ENCODE measurements at places on chromosomes 4 and X.

DNA sequence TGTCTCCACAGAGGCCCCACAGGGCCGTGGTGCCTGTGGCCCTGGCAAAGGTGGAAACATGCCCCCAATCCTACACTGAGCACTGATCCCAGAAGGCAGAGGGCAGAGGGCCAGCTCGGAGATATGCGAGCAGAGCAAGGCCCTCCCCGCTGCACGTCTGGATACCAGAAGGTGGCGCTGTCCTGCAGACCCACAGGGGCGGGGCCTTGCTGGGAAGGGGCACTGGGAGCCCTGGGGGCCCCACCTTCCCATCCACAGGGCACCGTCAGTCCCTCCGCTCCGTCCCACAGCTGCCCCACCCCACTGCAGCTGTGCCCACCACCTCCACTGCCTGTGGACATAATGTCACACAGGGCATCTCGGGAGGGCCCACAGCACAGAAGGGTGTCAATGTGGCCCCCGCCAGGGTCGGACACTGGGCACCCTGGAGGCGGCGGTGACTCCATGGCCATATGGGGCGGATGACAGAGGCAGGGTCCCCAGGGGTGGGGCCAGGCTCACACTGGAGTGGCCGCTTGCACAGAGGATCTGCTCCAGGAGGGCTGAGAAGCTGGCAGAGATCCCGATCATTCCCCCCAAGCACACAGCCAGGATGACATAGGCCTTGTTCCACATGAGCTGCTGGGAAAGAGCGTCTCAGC is 4.8 kb downstream of the SLC49A3 start:
- DNase-seq: no peak

DNA sequence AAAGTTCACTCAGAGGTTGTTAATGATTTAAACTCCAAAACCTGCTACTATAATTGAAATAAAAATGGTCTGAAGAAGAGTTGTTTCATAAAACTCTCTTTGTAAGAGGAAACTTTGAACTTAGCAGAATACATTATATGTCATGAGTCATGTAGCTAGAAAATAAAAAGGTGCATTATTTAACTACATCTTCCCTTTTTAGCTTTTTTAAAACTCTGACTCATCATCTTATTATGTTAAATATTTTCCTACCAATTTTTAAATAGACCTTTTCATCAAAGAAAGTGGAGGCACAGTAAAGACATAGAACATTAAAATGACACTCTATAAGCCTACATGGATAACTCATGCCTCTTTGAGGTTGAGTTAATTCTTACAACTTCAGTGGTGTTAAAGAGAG is 1.2 kb upstream of the ZNF827 start:
- no peak for DNase-seq

GRCh38 chr4:140672416-140672815 is 83.8 kb downstream of the TBC1D9 start:
- no peak for DNase-seq

DNA sequence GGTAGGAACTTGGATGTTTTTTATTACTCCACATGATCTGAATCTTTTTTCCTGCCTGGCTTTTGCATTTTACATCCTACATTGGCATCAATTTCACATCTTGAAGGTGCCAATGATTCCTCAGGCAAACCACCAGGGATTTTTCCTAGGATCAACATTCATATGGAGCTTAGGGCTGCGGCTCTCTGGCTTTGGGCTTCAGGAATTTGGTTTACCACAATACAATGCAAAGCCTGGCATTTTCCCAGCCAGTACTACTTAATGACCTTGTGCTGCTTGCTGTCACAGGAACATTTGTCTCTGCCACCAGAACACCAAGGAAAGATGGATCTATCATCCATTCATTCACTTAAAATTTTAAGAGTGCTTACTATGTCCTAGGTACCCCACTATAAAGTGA is 180.7 kb downstream of the PDGFC start:
- DNase-seq: no peak

- DNase-seq: no peak
Measured at GRCh38 chrX:101394372-101394771, 3.6 kb downstream of the RPL36A start.

- no peak for DNase-seq
Measured at GRCh38 chrX:71910643-71910985, at the start of gene NHSL2. NHSL2 (plus strand) TSS chrX:71910845.

DNA sequence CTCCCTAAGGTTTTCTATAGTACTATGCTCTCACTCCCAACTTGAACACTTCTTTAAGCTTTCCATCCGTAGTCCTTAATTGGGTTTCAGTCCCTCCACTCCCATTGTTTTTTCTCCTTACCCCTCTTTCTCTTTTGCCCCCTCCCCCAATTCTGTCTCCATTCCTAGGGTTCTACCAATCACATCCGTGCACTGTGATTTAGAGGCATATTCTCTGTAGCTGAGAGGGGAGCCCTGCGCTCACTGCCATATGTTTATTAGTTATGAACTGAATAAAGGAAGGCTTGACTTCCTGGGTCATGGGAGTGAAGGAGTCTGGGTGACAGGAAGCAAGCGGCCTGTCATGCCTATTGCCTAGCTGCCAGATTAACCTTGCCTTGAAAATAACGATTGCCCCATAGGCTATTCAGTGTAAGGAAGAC is 471 bp downstream of the MCTS1 start:
- peak; percentile 68 for DNase-seq

DNA sequence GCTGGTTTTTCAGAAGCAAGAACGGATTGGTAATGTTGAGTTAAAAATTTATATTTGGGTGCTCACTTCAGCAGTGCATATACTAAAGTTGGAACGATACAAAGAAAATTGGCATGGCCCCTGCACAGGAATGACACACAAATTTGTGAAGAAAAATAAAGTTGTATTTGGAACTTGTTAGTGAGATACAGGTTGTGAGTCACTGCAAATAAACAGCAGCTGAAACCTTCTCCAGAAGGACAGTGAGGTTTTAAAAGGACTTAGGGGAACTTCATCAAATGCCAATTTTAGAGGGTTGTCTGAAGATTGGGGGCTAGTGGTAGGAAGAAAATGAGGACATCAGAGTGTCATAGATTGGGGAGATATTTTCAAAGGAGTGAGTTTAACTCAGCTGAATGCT is 79.7 kb upstream of the ELOVL6 start:
- no peak for DNase-seq

GRCh38 chr4:54433686-54434085 is 204.6 kb downstream of the PDGFRA start:
- DNase-seq: peak; percentile 8

DNA sequence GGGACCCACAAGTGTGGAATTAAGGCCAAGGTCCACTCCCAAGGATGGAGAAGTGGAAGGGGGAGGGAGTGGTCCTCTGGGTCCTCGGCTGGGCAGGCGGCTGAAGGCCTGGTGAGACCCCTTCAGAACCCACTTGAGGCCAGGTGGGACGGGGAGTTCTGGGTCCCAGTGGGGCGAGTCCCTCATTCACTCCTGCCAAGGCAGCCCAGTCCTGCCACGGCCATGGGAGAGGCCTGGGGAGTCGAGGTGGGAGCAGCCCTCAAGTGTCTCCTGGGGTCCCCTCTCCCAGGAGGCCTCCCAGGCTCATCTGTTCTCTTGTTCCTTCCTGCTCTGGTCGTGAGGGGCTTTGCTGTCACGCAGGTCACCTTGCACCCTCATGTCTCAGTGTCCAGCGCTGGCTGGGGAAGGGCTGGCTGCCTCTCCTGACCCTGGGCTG is 6.1 kb upstream of the SH3BP2 start:
- no peak for DNase-seq

DNA sequence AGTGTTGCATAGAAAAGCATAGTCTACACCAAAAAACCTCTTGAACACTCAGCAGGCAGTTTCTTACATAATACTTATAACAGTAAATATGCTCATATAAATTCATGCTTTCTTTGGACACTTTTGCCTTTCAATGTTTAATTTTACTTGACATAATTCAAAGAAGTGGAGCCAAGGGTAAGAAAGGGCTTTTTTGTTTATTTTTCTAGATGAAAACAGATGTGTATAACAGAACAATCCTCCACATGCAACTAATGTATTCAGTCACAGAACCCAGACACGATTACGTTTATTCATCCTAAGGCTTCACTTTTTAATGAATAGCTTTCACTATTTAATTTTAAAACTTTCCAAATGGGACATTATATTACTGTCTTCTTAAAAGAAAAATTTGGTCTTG is 58.0 kb upstream of the PTPN13 start:
- DNase-seq: no peak

DNA sequence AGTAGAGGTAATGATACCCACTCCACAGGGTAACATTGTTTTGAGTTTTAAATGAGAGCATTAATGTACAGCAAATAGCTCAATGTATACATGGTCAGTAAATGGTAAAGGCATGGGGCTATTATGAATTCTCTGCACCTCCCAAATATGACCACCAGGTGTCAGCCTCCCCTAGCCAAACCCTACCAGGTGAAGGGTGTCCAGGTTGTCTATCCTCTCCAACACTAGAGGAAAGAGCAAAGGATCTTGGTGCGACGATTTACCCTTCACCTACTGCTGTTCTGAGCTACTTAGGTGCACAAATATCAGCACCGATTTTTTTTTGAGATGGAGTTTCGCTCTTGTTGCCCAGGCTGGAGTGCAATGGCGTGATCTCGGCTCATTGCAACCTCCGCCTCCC is 26.5 kb upstream of the XIAP start:
- peak; percentile 70 for DNase-seq

GRCh38 chrX:45806410-45807121 is 605.9 kb upstream of the DIPK2B start:
- DNase-seq: peak; percentile 78

DNA sequence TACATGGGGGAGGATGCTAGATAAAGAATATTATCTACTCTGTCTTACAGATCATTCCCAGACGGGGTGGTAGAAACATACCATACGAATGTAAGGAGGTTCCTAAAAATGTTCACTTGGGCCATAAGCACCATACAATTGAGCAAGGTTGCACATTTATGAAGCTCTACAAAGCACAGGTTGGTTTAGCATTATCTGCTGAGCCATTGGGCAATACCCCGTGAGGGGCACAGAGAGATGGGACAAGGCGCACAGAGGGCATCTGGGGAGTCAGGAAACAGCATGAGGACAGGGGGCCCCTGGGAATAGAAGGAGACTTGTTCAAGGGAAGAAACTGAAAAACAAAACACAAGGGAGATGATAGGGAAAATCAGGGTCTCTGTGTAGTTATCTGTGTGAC is 305.3 kb downstream of the TRIML1 start:
- DNase-seq: no peak

All from CD4-positive, CD25-positive, alpha-beta regulatory T cell (primary cell).